ENCODE measurements at places on chromosomes 7 and 10.

- DNase-seq: no peak
These were observed 116.2 kb downstream of the EBF3 start for GRCh38 chr10:129847741-129848483.

DNA sequence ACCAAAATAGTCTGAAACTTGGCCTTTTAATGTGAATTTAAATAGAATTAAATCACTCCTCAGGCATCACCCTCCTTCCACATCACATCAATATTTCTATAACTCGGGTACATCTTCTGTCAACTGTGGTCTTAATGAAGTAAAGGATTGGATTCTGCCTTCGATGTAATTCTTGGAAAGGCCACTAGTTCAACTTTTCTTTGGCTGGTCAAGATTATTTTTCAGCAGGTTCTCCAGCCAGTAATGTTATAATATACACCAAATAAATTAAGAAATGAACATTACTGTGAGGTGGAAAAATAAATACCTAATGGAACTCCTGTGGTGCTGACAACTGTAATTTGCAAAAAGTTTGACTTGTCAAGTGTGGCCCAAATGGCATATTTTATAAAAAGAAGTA, 9.7 kb upstream of the SLC16A9 start:
- DNase-seq: no peak

GRCh38 chr7:77802557-77803405, 4.2 kb downstream of the PHTF2 start:
- DNase-seq: no peak

GRCh38 chr7:20200971-20201370, 16.2 kb downstream of the MACC1 start:
- no peak for DNase-seq

DNA sequence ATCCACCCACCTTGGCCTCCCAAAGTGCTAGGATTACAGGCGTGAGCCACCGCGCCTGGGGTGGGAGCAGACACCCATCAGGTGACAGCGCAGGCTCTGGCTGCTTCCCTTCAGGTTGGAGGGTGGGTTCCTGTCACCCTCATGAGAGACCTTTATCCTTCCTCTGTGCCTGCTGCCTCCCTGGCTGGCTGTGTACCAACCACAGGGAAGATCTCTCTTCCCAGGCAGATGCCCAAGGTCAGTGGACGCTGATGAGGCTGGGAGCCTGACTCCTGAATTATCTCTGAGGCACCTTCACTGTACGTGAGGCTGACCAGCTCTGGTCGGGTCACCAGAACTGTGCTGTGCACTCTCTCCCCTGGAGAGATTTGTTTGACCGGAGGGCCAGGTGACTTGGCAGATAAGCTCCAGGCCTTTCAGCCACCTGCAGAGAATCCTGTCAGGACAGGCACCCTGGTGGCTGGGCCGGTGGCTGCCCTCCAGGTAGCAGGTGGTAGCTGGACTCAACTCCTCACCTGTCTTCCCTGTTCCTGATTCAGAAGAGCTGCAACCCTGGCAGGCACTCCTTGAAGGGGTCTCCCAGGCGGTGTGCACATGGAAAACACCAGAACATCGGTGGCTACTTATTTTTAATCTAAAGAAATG, 251.9 kb downstream of the GLRX3 start:
- DNase-seq: no peak

- DNase-seq: no peak
These were observed 119.8 kb downstream of the XRCC2 start for GRCh38 chr7:152556013-152556755.

DNA sequence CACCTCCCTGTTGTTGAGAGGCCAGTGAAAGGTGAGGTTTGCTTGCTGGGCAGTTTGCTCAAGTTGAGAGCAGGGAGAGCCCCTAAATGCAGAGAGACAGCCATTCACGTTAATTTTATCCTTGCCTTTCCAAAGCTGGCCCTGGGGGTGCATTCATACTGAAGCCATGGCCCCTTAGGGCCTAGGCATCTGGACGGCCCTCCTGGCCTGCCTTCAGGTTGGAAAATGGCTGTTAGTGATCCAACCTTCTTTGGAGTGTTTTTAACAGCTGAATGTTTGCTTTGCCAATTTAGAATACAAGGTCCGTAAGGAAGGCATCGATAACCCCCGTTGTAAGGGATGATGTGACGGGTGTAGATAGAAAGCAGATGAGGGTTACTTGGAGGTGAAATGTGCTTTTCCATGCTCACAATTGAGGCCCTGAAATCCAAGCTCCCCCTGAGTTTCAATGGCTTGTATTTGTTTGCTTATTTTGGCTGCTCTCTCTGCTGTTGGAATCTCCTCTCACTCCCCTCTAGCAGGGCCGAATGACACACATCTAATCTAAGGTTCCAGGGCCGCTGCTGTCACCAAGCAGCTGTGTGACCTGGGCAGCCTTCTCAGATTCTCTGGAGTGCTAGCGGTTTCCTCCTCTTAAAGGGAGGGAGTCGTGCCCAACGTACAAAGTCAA, 171.6 kb upstream of the MKI67 start:
- no peak for DNase-seq

- DNase-seq: no peak
These were observed 142.0 kb downstream of the PTPN20 start for GRCh38 chr10:47053081-47053798.

GRCh38 chr10:121183236-121183635, 332.1 kb downstream of the WDR11 start:
- DNase-seq: no peak

DNA sequence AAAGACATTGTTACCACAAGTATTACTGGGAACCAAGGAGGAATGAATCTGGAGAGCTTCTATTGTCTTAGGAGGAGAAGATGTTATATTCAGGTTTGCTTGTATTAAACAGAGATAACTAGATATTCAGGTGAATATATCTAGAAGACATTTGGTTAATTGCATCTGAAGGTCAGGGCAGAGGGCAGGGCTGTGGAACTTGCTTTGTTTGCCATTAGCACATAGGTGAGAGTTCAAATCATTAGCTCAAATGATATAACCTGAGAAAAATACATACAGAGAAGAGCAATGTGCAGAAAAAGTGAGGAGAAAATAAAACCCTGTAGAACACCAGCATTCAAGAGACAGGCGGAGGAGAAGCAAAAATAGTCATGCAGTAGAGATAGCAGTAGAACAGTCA, 116.8 kb downstream of the DNAJB9 start:
- no peak for DNase-seq

GRCh38 chr10:73183667-73184281, 15.9 kb downstream of the FAM149B1 start:
- DNase-seq: no peak

GRCh38 chr10:97483921-97484320, 14.3 kb downstream of the MMS19 start:
- no peak for DNase-seq

GRCh38 chr10:111221682-111222480, 145.1 kb downstream of the ADRA2A start:
- no peak for DNase-seq

DNA sequence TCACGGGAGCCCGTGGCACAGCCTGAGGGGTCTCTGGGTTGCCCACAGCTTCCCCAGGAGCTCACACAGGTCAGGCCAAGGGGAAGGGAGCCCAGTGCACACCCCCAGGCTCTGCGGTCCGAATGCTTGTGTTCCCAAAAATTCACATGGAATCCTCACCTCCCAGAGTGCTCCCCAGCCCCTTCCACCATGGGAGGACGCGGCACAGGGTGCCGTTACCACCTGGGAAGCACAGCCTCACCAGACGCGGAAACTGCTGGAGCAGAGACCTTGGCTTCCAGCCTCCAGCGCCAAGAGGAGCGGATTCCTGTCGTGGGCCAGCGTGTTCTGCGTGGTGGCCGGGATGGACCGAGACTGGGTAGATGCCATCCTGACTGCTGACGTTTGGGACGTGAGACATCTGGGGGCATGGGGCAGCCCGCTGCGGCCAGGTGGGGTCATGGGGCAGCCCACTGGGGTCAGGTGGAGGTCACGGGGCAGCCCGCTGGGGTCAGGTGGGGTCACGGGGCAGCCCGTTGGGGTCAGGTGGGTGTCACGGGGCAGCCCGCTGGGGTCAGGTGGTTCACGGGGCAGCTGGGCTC, 149.4 kb downstream of the WDR37 start:
- DNase-seq: no peak

DNA sequence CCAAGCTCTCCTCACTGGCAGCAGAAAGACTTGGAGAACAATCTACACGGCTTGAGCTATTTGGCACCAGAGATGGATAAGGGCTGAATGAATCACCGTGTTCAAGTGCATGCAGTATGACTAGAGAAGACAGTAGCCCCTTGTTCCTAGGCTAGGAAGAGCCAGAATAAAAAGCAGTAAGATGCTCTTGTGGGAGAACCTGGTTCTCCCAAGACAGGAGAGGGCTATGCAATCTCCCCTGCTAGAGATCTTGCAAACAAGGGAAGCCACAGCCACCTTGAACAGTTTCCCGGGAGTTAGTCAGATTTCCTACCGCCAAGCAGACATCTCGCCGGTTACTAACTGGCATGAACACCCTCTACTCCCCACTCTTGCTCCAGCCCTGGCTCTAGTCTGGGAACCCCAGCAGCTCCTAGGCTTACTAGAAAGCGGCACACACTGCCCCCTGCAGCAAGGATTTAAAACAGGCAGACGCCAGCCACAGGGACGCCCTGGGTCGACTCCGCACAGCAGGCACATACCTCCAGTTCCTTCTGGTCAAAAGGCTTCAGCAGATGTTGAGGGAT, 107.3 kb downstream of the SMURF1 start:
- DNase-seq: no peak

GRCh38 chr7:124390301-124390700, 357.4 kb upstream of the TMEM229A start:
- DNase-seq: no peak

DNA sequence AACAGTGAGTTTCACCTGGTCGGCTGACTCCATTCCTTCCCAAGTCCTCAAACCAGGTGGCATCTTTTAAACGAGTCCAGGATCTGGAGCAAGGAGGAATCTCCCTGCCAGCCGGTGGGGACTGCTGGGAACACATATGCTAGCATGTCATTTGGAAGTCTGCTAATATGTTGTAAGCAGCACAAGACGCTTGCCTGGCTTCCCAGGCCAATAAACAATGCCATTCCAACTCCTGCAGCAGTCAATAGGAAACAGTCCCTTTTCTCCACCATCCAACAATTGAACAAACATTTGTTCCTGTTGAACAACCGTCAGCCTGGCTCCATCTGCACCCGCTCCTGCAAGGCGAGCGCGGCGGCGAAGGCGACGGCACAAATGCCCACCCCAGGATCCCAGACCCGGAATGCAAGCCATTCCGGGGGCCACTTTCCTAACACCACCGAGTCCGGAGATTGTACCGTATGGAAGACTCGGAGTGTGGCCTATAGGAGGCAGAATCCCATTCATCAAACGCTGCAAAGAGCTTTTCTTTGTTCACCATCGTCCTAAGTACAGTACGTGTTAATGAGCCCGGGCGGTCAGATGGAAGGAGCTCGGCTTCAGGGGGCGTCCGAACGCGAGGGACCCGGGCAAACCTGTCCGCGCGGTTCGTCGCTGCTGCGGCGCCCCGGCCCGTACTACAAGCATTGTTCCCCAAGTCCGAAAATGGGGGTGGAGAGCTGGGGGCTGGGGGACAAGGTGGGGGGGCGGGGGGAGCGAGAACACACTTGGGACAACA, 1.6 kb downstream of the FAM53B start:
- DNase-seq: no peak

DNA sequence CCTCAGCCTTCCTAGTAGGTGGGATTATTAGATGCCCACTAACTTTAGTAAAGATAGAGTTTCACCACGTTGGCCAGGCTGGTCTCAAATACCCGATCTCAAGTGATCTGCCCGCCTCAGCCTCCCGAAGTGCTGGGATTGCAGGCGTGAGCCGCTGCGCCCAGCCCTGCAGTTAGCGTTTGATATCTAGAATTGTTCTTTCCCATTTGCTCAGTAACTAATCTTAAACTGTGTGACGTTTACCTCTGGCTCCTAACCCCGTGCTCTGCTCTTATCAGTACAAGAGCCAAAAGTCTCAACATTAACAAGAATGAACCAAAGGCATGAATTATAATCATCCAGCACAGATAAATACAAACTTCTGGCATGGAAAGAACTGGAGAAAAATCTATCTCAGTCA, 47.4 kb downstream of the IGF2BP3 start:
- DNase-seq: no peak

DNA sequence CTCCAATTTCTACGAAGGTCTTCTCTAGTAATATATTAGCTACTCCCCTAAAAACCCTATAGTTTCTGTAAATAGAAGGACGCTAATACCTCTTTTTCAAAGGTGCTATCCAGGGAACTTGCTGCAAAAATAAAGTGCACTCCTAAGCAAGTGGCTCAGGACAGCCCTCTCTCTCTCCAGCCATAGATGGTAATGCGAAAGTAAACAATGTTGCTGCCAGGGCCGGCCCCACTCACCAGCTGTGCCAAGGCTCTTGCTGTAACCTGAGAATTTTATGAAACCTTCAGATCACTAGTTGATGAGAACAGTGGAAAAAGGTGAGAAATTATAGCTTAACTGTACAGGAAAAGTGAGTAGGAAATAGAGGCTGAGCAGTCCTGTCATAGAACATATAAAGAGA, 10.9 kb upstream of the TAS2R39 start:
- DNase-seq: no peak

DNA sequence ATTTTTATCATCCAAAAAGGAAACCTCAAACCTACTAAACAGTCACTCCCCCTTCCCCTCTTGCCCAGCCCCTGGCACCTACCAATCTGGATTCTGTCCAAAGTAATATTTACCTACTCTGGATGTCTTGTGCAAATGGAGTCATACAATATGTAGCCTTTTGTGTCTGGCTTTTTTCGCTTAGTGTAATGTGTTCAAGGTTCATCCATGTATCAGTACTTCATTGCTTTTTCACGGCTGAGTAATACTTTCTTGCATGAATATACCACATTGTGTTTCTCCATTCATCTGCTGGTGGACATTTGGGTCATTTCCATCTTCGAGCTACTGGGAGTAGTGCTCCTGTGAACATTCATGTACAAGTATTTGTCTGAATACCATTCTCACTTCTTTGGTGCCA, 113.6 kb downstream of the EEPD1 start:
- no peak for DNase-seq

GRCh38 chr10:88249450-88249849, 333.7 kb downstream of the RNLS start:
- DNase-seq: no peak

DNA sequence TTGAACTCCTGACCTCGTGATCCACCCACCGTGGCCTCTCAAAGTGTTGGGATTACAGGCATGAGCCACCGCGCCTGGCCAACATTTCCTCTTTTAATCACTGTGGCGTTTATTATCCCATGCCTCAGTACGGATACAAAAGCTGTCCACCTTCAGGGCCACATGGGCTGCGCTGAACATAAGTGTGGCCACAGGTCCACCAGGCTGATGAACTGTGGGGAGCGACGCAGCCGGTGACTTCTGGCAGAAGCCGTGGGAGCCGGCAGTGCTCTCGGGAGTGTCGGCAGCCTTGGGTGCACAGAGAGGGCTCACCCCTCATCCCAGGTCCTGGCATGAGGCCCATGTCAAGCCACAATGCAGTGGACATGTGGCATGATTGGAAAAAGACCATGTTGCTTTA, 223.6 kb downstream of the TNS3 start:
- no peak for DNase-seq

Data from stimulated activated CD8-positive, alpha-beta memory T cell treated with anti-CD3 and anti-CD28 coated beads, Interleukin-2, amount 100 ng/mL, for 48 hours (primary cell).